ENCODE measurements at places on chromosomes 16 and 17.

- DNase-seq = no peak
Measured at GRCh38 chr16:19883966-19884485, 622 bp downstream of the GPRC5B start.

GRCh38 chr17:56290101-56290801, 137.0 kb downstream of the ANKFN1 start:
- DNase-seq = no peak

- DNase-seq = no peak
Measured at GRCh38 chr17:2202302-2202995, 101.1 kb downstream of the SMG6 start.

DNA sequence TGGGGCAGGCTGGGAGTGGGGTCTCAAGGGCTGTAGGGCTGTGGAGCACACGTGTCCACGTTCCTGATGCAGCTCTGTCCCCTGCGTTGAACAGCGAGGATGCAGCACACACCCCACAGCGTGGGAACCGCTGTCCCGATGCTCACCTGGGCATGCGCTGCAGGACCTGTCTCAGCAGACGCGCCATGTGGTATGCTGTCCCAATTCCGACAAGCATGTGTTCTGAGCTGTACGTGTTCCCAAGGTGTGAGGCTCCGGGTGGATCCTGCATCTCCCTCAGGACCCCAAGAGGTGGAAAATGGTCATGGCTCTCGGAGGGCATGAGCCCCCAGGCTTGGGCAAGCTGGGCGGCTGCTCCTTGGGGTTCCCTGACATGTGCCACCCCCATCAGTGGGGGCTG, 34.2 kb downstream of the ENGASE start:
- DNase-seq = no peak

- DNase-seq = no peak
Measured at GRCh38 chr17:78979780-78980623, at the start of gene LGALS3BP. LGALS3BP (minus strand) TSS chr17:78979923; CDS start chr17:78977191, 2,732 bp downstream.

DNA sequence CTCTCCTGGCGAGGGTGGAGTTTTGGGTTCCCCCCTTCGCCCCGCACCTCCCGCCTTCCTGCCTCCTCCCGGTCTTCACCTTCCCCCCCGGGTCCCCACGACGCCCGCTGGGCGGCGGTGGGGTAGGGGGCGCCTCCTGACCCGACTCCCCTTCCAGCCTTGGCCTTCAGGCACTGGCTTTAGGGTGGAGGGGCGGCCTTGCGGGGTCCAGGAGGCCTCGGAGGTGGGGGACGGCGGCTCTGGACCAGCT, 2.4 kb downstream of the SLC16A3 start:
- DNase-seq = no peak

DNA sequence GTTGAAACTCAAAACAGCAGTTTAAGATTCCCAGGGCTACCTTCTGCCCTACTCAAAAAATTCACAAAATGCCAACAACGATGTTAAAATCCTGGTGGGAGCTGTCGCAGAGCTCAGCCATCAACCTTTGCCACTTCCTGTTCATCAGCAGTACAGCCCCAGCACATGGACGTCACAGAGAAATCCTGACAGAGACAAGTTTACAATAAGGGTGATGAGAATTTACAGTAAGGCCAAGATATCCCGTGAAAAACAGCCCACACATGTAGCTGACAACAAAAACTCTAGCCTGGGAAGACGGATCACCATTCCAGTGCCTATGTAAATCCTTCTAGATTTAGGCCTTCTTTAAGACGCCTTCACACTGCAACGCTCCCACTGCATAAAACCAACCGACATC, 18.8 kb downstream of the USP22 start:
- no peak for DNase-seq

DNA sequence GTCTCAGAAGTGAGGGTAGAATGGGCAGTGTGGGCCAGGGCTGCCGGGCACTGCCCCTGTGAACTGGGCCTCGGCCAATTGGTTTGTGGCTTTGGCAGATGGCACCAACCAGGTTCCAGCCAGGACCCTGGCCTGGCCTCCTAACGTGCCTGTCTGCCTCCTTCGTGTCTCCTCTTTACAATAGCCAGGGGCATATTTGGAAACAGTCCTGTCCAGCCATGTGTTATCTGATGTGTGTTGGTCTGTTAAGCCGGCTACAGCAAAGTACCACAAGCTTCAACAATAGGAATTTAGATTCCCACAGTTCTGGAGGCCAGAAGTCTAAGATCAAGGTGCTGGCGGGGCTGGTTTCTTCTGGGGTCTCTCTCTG, 14.6 kb downstream of the CRISPLD2 start:
- DNase-seq = no peak
